ENCODE measurements at places on chromosomes 5 and 9.
A peak's percentile ranks its signal among the peaks of the same experiment; 100 is the strongest.

DNA sequence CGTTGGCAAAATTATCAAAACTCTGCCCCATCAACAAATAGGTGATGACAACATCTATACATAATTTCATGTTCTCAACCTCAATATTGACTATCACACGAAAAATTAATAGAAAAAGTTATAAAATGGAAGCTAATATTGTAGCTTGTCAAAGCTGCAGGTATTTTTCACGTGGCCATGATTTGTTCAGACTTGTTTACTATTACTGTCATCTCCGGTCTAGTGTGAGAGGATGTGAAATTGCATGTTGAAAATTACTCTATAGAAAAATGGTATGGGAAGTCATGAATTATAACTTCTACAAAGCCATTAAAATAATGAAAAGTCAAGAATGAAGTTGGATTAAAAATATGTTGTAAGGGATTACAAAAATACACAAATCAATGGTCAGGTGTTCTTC is 385.8 kb downstream of the PTPRD start:
- no peak for DNase-seq

DNA sequence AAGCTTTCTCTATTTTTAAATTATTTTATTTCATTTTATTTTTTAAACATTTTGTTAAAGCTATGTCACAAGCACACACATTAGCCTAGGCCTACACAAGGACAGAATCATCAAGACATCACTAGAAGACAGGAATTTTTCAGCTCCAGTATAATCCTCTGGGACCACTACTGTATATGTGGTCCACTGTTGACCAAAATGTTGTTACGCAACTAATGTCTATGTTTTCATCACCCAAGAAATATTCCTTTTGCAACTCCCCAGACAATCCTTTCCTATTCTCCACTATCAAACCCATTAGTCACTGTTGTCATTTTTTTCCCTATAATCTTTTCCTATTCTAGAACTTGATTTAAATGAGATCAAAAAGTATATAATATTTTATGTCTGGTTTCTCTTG is 2371.7 kb upstream of the C9orf72 start:
- no peak for DNase-seq

DNA sequence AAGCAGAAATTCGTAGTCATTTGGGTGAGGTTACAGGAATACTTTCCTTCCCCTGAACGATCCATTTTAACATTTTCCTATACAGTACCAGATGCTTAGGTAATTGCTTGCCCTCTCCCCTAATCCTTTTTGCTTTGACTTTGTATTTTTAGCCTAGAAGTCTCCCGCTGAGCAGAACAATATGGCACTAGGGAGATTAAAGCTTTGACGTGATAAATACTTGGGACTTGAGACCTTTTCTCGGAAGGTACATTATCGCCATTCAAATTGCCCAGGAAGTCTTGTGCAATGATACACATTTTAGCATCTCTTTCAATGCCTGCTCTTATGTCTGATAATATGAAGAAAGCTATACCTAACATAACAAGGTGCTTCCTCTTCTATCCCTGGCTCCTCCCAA is 22.9 kb upstream of the SPATA31C2 start:
- no peak for DNase-seq

DNA sequence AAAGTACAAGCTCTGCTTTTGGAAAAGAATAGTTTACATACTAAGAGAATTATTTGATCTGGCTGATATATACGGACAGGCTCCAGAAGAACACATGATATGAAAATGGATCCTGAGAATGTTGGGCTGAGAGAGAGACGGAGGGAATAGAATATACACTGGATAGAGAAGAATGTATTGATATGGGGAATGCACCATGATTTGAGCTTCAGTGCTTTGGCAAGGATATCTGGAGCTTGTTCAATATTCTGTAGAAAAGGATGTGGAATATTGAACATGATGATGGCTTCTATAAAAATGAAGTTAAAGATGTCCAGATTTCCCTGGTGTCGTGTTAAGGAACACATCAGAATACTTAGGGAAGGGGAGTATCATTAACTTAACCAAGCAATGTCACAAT is 280.5 kb upstream of the VLDLR start:
- no peak for DNase-seq

GRCh38 chr9:89872913-89873707 is 268.3 kb downstream of the GADD45G start:
- no peak for DNase-seq

- DNase-seq = no peak
Observed at GRCh38 chr5:145160679-145161078, 674.5 kb downstream of the PRELID2 start.

DNA sequence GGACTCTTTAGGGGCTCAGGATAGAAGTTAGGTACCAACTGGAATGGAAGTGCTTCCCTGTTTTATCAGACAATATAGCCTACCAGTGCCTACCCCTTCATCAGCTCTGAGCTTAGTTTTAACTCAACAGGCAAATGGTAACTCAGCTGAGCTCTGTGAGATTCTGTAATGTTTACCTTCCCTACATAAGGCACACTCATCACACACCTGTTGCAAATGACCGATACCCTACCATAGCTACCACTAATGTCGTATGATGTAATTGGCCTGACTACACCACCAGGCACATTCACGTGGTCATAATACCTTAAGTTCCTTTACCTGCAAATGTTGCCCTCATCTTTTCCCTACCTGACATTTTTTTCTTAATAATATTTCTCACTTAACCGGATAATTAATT is 254.8 kb downstream of the ADGRV1 start:
- DNase-seq = no peak

DNA sequence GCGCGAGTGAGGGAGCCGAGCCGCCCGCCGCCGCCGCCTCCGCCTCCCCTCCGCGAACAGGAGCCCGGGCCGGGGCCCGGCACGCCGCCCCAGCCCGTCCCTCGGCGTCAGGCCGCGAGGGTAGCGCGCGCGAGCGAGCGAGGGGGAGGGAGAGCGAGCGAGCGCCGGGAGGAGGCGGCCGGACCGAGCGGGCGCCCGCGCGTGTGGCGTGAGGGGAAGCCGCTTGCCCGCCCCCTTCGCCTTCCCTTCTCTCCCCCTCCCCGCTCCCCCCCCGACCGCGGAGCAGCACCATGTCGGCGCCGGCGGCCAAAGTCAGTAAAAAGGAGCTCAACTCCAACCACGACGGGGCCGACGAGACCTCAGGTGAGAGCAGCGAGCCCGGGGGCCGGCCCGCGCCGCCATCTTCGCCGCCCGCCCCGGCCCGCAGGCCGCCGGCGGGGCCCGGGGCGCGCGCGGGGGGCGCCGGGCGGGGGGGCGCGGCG is 312 bp downstream of the SET start:
- peak; percentile 64 for DNase-seq

DNA sequence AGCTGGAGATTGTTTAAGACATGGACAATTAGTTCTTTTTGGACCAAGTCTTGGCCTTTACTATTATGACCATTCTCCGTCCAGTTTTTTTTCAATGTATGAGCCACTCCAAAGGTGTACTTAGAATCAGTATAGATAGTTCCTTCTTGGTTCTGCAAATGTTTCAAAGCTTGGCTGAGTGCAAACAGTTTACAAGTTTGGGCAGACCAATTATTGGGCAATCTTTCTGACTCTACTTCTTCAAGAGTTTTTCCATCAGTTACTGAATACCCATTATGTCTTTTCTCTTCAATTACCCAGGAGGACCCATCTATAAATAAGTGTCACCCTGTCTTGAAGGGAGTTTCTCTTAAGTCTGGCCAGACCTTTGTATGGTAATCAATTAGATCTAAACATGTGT is 15.5 kb downstream of the IFT74 start:
- DNase-seq = no peak

- no peak for DNase-seq
Observed at GRCh38 chr5:109750463-109750862, 60.7 kb downstream of the MAN2A1 start.

DNA sequence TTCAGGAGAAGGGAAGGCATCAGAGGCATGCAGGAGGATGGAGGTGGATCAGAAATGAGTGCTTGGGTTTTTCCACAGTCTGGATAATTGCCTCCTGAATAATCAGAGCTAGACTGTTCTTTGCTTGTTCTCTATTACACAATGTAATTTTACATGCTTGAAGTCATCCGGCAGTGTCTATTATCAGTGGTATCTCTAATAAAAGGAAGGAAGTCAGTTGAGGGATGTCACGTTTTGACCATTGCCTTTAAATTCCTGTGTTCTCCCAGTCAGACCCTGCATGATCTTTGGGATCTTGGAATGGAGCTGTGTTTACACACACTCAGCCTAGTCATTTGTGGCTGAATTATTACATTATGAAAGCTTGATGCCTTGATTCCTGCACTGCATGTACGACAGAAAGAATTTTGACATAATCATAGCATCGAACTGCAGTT is 91.0 kb downstream of the PDE8B start:
- DNase-seq = no peak

DNA sequence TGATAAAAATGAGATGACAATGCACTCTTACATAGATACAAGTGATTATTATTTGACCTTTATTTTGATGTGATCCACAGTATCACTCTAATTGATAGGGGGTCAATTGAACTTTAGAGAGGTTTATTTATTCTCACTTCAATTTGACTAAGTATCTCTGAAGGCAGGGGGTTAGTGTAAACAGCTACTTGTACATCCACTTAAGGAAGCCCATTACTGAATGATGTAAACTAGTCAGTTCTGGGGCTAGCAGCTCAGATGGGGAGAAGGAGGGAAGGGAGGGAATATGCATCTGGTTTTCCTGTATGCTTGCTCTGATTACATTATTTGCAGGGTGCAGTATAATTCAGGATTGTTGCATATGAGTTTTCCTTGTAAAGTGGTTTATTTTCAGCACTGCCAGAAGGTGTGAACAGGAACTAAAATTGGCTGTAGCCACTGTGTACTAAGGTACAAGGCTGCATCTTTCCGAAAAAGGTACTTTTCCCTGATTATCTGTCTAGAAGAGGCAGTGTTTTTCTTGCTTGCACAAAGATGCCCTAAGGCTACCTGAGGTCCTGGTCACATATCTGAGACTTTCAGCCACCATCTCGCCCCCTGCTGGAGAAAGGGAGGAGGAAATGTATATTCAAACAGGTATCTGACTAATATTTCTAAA is 51.2 kb downstream of the MRPS27 start:
- DNase-seq = peak; percentile 61
